ENCODE measurements at places on chromosomes 7 and 10. TPM values are rescaled to one million over a fixed set of nuclear protein-coding genes. Genes with fewer than 3 reads are reported as not detected.

GRCh38 chr10:11170574-11170973 lies 152.9 kb downstream of the CELF2 start:
- DNase-seq = no peak

DNA sequence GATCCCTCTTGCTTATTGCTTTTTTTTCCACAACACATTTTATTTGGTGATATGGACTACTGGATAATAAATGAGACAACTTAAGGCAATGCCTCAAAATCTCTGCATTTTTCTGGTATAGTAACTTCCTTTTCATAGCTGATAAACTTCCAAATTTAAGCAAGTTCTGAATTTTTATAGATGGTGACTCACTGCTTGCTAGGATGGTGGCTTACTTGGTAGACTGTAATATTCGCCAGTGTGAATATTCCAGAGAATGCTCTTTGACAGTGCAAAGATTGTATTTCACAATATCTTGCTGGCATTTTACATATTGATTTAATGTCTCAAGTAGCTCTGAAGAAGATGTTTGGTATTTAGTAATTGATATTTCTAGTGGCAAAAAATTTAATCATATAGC lies 472.4 kb downstream of the TFEC start:
- DNase-seq = no peak

The FXYD4 gene
- not detected for total RNA-seq

DNA sequence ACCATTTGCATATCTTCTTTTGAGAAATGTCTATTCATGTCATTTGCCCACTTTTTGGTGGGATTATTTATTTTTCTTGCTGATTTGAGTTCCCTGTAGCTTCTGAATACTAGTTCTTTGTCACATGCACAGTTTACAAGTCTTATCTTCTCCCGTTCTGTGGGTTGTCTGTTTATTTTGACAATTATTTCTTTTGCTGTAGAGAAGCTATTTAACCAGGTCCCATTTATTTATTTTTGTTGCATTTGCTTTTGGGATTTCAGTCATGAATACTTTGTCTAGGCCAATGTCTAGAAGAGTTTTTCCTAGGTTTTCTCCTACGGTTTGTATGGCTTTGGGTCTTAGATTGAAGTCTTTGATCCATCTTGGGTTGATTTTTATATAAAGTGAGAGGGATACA lies 32.9 kb downstream of the GPR22 start:
- no peak for DNase-seq

The TOMM7 gene
- 425 TPM for total RNA-seq

GRCh38 chr10:49611166-49611815 lies 1.2 kb downstream of the SLC18A3 start:
- no peak for DNase-seq

DNA sequence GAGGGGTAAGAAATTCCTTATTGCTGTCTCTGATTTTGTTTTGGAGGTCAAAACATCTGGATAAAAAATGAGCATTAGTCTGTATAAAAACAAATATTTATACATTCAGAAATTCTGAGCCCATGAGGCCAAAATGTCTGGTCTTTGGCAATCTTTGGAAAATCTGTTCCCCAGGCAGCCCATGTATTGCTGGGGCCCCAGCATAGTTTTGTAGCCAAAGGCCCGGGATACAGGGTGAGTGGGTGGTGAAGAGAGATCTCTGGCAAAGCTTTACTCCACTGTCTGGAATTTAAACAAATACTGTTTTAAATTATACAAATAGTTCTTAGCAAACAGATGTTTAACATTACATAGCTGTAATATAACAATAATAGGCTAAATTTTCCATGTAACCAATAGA lies 134.7 kb upstream of the GALNT17 start:
- no peak for DNase-seq

The GSAP gene
- 28.9 TPM for total RNA-seq

- no peak for DNase-seq
Measured at GRCh38 chr10:52465202-52465601, 151.1 kb downstream of the DKK1 start.

The ITGA8 gene
- total RNA-seq = not detected

The GIMAP7 gene
- 68.3 TPM for total RNA-seq

DNA sequence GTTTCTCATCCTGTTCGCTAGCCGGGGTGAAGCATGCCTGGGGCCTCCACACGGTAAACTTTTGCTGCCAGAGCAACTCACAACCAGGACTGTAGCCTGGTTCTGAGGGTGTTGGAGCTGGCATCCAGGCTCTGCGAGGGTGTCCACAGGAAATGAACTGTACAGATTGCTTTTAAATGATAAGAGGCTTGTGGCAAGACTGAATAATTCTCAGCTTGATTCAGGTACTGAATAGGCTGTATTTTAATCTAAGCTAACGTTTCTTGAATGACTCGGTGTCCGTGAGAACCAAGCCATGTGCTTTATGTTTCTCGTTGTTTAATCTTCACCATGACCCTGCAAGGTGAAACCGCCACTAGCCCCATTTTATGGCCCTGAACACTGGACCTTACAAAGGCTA lies 49.3 kb downstream of the EEPD1 start:
- no peak for DNase-seq

DNA sequence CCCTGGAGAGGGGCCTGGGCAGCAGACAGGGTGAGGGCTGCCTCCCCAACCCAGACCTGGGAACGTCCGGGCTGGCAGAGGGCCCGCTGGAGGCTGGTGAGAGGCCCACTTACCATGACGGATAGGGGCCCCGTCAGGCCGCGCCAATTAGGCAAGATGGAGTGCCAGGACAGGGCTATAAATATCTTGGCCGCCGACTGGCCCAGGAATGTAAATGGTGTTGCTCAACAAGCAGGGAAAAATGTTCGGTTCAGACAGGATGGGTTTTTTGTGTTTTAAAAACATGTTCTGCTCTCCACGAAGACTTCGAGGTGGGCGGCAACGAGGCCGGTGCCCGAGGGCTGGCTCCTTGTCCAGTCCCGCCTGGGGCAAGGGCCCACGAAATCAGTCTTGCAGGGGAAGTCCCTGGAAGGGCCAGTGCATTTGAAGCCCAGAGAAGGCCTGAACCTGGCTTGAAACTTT lies 35.8 kb upstream of the ELN start:
- DNase-seq = no peak

The GIMAP1 gene
- 14.1 TPM for total RNA-seq

DNA sequence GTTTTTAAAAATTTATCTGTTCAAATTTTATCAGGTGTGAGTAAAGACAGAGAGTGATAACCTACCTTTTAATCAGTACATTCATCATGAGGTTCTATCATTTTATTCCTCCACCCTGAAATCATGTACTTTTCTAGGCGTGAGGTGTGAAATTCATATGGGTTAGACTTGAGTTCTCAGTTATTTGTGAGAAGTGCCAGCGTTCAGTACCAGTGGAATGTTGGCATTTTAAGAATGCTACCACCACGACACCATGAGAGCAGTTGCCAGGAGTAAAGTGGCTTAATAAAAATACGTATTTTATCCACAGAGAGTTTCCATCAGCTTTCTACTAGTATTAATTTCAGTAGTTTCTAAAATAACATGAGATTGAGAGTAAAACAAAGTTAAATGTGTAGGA lies 104.1 kb upstream of the FERD3L start:
- DNase-seq = no peak

The ING3 gene
- total RNA-seq = 41.2 TPM

The MSMB gene
- not detected for total RNA-seq

DNA sequence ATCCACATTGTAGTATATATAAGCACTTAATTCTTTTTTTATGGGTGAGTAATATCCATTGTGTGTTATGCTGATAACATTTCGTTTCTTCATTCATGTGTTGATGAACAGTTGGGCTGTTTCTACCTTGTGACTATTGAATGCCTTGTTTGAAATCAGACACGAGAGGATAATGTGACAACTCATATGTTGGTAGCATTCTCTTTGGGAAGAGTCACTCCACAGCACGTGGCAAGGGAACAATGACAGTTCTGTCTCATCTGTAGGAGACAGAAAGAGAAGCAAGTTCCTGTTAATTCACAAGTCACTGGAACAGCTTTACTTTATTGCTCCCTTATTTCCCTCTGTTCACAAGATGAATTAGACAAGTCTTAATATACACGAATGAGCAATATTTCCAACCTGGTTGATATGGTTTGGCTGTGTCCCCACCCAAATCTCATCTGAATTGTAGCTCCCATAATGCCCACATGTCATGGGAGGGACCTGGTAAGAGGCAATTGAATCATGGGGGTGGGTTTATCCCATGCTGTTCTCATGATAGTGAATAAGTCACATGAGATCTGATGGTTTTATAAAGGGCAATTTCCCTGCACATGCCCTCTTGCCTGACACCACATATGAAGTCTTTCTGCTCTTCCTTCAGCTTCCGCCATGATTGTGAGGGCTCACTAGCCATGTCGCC lies 125.3 kb downstream of the SEC23IP start:
- no peak for DNase-seq

DNA sequence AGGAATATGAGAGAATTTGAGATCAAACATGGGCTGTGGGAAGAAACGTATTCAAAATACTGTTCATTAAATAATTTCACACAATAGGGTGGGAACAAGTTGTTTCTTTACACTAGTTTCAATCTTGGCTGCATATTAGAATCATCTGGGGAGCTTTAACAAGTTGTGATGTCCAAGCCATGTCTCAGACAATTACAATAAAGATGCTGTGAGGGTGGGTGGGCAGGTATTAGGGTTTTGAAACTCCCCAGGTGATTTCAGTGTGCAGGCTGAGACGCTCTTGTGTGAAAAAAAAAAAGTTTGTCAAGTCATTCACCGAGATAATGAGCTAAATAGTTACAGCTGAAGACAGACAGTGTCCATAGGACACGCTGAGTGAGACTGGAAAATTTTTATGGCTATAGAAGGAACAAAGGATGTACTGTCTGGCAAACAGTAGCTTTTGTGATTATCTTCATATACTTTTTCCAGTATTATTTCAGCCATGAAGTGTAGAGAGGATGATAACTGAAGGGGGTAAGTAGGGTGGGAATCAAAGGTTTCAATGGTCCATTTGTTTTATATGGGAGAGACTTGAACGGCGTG lies 12.6 kb upstream of the LAMB4 start:
- no peak for DNase-seq

DNA sequence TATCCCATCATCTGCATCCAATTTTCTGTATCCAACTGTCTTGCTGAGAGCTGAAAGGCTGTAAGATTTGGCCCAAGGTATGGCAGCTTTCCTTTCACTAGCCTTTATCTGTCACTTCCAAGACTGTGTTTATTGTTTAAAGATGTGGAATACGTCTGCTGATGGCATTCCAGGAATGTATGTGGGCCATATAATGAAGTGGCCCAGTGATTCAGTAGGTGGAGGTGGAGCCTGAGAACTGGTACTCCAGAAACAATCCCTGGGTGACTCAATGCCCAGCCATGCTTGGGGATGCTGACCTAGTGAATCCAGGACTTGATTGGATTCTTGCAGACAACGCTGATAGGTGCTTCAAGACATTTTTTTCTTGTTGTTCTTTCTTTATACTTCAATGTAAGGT lies 13.5 kb downstream of the NEUROD6 start:
- no peak for DNase-seq

The WNT2 gene
- not detected for total RNA-seq

DNA sequence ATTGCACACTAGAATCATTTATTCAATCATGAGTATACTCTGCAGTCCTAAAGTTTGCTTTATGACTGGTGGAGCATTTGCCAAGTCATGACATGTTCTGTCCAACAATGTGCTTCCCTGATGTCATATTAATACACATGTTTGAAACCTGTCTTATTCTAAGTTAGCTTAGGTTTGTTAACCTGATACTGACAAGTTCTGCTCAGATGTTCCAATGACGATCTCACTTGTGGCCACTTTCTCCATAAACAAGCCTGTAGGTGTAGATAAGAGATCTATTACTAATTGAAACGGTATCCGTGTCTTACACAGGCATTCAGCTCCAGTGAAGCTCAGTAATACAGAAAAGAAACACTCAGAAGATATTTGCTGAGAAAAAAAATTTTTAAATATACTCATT lies 64.9 kb downstream of the GPR37 start:
- DNase-seq = no peak

DNA sequence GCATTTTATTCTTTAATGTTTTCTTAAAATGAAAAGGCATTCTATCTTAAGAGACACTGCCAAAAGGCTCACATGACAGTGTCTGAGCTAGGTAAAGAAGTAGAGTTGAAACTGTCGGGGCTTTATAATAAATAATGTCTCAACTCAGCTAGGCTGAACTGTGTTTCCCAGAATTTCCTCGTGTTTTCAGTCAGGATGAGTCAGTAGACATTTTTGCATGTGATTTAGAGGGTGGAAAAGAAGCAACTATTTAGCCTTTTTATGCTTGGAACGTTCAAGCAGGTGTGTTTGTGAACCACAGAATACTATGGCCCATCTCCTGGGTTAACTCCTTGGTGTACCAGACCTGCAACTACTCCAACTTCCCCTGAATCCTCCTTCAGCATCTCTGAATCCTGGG lies 23.4 kb upstream of the LIPA start:
- no peak for DNase-seq

DNA sequence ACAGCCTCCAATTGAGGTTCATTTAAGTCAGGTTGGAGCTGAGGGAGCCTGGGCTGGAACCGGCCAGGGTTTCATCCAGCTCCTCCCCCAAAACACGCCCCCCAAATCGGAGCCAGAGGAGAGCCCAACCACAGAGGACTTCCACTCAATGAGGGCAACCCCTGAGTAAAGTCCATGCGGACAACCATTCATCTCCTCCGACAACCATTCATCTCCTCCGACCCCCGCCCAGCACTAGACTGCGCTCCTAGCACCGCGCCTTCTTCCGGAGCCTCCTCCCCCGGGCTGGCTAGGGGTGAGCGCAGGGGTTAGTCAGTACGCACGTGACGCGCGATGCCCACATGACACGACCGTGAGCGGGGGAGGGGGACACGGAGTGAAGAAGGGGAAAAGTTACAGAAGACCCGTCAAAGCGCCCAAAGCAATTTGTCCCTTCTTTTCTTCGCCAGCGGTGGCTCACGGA lies 1.4 kb downstream of the MAGI2 start:
- no peak for DNase-seq

- DNase-seq = no peak
Measured at GRCh38 chr7:46032353-46032752, 111.3 kb upstream of the IGFBP3 start.

DNA sequence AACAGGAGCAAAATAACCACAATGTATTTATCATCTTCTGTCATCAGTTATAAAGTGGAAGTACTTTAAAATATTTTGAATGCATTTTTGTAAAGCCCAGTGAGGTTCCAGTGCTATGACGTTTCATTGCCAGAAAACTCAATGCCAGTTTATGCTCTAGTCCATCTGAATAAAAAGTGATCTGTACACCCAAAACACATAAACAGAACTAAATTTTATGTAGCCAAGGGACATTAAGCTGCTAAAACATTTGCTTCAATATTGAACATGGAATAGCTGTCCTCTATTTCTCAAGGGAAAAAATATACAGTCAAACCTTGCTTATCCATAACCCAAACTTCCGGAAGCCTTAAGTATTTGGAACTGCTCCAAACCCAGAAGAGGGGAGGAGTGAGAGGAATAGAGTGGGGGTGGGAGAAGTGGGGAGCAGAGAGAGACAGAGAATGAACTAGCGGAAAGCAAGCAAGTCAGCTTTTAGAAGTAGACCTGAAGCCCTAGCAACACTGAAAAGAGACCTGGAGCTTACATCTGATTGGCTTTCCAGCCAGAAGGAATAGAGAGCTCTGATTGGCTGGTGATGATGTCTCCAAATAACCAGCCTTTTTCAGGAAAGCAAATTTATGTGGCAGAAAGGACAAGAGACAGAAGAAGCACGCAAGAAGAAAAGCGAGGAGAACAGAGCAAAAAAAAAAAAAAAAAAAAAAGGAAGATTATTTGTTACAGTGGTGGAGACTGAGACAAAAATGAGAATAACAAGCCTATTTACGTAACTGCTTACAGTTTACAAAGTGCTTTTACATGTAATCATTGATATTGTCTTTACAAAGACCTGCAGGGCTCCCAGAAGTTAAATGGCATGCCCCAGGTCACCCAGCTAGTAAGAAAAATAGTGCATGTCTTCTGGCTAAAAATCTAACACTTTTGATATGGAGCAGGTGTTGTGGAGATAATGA lies 196.0 kb downstream of the RNLS start:
- DNase-seq = no peak

The HMX3 gene
- total RNA-seq = 0.39 TPM

All from T-helper 17 cell (primary cell).